RCC 7860 (cell line): ENCODE measurements at places on chromosomes 4 and X.

DNA sequence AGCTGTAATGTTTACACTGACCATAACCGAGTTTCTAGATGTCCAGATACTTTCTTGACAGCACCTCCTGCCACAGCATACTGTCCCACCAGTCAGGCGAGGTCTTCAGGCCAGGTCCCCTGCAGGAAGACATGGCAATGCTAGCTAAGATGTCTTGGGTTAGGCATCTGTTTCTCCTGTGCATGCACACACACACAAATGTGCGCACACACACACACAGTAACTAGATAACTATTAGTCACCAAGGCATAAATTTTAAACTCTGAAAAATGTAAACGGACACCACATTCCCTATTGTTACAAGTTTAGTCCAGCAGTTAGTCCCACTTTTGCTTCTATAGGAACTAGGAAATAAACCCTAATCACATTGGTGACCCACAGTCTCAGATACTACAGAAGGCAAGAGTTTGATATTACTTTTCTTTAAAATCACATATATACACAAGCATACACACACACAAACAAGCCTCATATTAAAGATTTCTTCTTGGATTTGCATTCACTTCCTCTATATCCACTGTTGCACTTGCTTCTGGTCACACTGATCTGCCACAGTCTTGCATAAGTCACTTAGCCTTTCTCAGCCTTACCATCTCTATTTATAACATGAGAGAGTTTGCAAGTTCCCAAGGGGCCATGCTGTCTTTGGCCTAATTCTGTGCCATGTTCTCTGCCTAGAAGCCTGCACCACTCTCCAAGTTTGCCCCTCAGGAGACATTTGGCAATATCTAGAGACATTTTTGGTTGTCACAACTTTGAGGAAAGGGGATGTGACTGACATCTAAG lies 32.2 kb downstream of the IL21 start:
- DNase-seq = no peak

DNA sequence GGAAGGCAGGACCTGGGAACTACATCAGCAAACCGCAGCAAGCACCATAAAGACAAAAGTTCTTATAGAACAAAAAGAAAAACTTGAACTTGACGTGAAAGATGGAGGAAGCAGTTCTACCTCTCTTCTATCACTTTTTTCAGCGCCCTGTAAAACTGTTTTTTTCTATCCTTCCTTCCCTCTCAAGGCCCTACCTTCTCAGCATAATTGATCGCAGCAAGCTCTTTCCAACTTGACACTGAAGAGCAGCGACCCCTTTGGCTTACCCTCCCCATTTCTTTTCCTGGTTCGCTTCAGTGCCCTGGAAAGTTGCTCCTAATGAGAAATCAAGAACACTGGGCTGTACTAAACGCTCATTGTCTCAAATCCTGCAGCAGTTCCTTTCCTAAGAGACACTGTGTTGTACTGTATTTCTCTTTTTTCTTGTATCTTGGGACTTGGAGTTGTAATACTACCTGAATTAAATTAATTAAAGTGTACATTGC lies 150.6 kb upstream of the SLC4A4 start:
- no peak for DNase-seq

GRCh38 chr4:186017801-186018200 lies 51.2 kb upstream of the TLR3 start:
- DNase-seq = no peak

DNA sequence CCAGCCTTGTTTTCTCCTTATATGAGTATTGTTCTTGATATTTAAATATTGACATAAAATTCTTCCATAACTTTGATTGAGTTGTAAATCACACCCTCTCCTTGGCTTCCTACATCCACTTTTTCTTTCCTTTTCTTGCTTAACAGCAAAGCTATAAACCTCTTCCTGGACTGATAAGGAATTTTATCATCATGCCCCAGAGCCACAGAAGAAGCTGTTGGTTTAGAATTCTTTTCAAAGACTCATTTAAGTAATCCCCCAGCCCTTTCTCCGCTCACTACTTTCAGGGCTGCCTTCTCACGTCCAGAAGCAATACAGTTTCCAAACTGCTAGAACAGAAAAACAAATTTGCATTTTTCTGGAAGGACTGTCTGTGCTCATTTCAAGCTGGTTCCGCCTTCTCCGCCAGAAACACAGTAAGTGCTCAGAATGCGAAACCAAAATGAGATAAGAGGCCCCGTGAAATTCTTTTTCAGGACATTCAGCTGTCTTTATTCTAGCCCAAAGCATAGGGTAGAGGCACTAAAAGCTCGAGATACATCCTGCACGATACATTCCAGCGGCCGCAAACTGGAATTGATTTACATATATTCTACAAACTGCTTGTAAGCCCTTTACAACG lies 849 bp downstream of the MID1 start:
- DNase-seq = no peak

DNA sequence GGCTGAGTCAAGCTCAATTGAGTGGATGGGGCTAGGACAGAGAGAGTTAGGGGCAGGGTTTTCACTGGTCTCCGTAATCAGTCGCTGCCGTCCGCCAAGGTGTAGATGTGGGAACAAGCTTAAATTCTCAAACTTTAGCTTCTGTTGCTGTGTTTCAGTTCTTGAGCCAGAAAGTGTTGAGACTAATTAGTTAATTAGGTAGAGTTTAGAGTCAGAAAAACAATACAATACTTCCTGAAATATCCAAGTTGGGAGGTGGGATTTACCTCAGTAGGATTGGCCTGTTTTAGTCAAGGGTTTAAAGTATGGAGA lies 1.1 kb upstream of the UBE2D3 start:
- DNase-seq = no peak

- DNase-seq = no peak
These were observed 11.2 kb downstream of the LRPAP1 start for GRCh38 chr4:3520796-3521600.

GRCh38 chr4:33940281-33940680 lies 2304.0 kb downstream of the ARAP2 start:
- no peak for DNase-seq

DNA sequence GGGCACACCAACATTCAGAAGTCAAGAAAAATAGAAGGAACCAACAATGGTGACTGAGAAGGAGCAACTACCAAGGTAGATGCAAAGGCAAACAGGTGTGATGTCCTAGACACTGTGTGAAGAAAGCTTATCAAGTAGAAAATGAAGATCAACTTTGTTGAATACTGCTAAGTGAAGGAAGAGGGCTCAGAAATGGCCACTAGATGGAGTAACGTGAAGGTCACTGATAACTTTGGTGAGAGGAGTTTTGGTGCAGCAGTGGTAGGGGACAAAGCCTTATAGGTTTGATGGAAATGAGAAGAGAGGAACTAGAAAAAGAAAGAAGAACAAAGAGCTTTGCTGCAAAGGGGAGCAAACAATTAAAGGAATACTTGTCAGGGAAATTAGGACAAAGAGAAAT lies 23.5 kb downstream of the OTC start:
- no peak for DNase-seq

- DNase-seq = no peak
These were observed 381.9 kb downstream of the GRXCR1 start for GRCh38 chr4:43274376-43274775.

GRCh38 chr4:40976343-40976742 lies 226.6 kb downstream of the NSUN7 start:
- DNase-seq = peak; percentile 50

GRCh38 chr4:163167333-163167626 lies 590 bp upstream of the NAF1 start:
- no peak for DNase-seq

DNA sequence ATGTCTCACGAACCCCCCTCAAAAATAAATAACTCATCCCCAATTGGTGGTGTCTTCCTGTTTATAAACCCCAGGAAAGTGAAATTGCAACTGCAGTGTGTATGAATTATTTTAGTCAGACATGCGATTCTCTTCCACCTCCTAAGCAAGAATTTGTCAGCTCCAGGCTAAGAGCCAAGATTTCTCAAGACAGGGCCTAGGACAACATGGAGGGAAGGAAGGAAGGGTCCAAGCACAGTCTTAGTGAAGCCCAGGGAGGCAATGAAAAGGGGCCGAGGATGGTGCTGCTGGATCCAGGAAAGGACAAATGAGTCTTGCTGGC lies 20.0 kb downstream of the SH3KBP1 start:
- DNase-seq = no peak

DNA sequence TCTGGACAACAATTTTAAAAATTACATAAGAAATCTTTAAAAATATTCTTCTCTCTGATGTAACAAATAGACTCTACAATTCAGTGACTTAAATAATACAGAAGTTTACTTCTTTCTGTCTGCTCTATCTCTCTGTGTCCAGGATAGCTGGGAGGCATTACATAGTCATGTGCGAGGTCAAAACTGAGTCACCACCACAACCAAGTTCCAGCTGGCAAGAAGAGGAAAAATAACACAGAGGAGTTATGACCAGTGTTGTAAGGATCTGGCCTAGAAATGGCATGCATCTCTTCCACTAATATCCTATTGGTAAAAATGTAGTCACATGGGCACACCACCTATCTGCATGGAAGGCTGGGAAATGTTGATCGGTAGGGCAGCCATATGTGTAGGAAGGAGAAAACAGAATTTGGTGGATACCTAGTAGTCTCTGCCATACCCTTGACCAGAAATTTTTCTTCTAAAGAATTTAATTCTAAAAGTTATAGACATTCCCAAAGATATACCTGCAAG lies 39.4 kb upstream of the WDFY3 start:
- DNase-seq = peak; percentile 62

GRCh38 chr4:142846729-142847596 lies 862 bp upstream of the INPP4B start:
- peak; percentile 7 for DNase-seq

GRCh38 chr4:42487230-42487629 lies 89.9 kb downstream of the SHISA3 start:
- no peak for DNase-seq

DNA sequence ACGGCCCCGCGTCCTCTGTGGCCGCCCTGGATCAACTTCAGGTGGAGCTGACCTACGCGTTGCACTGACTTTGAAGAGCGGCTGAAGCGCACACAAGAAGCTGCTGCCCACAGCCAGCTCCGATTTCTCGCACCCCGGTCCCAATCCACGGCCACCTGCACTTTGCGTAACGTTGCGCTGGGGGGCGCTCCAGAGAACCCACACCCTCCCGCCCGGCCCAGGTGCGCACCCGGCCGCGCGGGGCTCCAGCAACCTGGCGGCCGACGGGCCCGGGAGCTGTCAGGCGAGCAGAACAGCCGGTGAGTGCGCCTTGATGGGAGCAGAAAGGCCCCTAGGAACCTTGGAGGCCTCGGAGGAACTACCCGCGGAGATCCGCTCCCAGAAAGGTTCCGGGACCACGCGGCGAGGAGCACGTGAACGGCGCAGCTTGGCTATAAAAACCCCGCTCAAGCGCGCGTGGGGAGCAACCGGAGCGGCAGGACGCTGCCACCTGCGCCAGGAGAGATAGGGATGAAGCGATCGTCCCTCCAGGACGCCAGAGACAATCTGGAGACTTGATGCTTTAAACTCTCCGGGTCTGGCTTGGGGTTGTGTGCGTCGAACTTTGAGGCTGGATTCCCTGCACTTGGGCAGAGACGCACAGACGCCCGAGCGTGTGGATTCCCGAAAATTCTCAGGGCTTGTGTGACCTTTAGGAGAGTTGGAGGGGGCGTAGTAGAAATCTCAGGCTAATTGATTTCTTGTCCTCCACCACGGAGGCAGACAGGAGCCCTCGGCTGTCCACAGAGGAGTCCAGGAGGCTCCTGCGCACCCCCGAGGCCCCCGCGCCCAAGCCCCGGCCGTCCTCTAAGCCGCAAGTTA lies 591 bp upstream of the NWD2 start:
- DNase-seq = no peak

DNA sequence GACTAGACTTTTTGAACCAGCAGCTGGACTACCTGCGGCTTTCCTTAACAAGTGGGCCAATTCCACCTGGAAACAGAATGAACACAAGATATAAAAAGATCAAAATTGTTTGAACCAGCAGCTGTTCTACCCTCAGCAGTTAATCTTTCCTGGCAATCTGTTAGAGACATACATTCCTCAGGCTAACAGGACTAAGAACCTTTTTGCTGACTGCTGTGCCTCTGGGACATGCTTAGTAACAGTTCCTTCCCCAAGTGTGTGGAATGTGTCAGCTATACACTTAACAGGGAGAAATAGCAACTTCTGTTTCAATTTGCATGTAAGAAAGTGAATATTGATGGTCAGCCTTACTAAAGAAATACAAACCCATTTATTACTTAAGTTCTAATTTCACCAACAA lies 554.4 kb downstream of the ARAP2 start:
- no peak for DNase-seq

DNA sequence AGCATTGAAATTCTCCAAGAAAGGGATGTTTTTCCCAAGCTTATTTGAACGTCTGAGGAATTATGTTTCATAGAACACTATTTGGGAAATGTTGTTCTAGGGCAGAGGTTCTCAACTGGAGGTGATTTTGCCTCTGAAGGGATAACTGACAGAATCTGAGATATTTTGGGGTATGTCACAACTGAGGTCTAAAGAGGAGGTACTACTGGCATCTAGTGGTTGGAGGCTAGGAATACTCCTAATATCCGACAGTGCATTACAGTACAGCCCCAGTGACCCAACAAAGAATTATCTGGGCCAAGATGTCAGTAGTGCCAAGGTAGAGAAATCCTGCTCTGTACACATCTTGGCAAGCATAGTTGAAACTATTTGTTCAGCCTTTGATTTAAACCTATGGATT lies 6.4 kb downstream of the HSPA4L start:
- DNase-seq = no peak

GRCh38 chr4:48939785-48940184 lies 33.2 kb upstream of the OCIAD2 start:
- peak; percentile 88 for DNase-seq

DNA sequence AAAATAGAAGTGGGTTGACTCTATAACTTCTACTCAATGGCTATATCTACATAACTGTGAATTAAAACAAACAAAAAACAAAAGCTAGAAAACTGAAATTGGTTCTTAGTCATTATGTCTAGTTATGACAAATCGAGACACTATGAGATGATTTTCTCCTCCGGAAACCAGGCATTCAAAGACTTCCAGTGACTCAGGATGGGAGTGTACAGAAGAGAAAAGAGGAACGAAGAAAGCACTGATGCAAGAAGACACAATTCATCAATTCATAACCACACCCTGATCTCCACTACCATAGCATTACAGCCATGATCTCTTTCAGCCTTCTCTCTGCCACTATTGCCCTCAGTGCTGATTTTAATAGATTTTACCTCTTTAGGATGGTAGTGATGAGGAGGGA lies 253.6 kb downstream of the CBLL2 start:
- DNase-seq = peak; percentile 76

DNA sequence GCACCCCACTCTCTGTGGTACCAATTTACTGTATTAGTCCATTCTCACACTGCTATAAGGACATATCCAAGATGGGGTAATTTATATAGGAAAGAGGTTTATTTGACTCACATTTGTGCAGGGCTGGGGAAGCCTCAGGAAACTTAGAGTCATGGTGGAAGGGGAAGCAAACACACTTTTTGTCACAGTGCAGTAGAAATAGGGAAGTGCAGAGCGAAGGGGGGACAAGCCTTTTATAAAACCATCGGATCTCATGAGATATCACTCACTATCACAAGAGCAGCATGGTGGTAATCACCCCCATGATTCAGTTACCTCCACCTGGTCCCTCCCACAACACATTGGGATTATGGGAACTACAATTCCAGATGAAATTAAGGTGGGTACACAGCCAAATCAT lies 766.9 kb upstream of the PCDH10 start:
- no peak for DNase-seq

GRCh38 chr4:128347175-128347868 lies 59.7 kb upstream of the PGRMC2 start:
- DNase-seq = no peak
